ENCODE measurements at places on chromosomes 1 and 21. TPM values are rescaled to one million over a fixed set of nuclear protein-coding genes. Genes with fewer than 3 reads are reported as not detected.

DNA sequence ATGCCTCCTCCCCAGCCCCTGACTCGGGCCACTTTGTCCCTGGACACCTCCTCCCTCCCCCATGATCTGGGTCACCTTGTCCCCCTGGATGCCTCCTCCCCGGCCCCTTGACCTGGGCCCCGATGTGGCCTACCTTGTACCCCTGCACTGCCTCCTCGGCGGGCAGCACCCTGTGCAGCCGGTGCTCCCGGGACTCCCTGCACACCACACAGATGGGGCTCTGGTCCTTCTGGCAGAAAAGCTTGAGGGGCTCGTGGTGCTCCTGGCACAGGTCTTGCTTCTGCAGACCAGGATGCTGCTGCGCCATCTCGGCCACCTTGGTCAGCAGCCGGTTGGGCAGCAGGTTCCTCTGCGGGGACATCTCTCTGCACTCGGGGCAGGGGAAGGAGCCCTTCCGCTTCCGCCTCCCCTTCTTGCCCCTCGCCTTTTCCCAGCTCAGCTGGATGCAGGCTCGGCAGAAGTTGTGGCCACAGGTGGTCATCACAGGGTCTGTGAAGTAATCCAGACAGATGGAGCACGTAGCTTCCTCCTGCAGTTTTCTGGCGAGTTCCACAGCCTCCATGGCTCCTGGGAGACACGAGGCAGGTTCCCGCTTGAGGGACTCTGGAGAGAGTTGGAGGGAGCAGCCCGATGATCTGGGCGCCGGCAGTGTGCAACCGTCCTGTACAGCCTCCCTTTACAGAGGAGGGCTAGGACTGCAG, 2.0 kb downstream of the TRIM17 start:
- DNase-seq = no peak

GRCh38 chr1:184854496-184855140, 100.0 kb upstream of the EDEM3 start:
- DNase-seq = no peak

DNA sequence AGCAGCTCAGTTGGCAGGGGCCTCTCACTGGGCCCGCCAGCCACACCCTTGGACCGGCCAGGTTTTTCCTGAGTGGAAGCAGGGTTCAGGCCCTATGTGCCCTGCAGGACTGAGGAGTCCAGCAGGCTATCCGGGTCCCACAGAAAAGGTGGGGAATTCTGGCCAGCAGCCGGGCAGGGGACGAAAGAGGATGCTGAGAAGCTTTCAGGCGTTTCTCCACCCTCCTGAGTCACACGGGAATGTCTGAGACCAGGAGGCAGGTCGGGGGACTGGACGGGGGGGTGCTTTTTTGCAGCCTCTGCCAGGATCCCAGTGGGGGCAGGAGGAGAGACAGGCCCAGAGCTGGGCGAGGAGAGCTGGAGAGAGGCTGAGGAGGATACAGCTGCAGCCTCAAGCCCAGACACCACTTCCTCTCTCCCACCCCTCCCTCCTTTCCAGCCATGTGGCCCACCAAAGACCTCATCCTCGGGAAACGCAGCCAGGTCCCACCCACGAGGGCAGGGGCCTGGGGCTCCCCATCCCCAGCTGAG, 105.4 kb downstream of the SPSB1 start:
- peak; percentile 45 for DNase-seq

The PDZK1IP1 gene
- 245 TPM for total RNA-seq

- no peak for DNase-seq
Observed at GRCh38 chr1:30762152-30762929, 4.8 kb upstream of the LAPTM5 start.

DNA sequence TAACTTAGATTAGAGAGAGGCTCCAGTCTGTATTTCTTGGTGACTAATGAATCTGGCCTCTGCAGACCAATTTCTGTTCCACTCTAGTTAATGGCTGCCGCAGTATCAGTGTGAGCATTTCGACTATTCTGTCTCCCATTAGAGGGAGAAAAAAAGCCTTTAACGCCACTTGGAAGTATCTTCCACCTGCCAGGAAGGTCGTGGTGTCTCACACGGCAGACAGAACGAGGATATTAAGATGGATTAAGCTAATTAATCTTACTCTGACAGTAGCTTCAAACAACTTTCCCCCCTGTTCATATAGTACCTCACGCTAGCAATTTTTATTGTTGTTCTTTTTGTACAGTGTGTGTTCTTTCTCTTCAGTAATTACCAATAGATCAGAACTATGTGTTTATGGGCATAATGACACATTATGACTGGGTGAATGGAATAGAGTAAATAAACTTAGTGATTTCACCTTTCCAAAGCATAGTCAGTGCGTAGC, 153.8 kb downstream of the ADGRL2 start:
- DNase-seq = no peak

The SLC35A3 gene
- 28.2 TPM for total RNA-seq

DNA sequence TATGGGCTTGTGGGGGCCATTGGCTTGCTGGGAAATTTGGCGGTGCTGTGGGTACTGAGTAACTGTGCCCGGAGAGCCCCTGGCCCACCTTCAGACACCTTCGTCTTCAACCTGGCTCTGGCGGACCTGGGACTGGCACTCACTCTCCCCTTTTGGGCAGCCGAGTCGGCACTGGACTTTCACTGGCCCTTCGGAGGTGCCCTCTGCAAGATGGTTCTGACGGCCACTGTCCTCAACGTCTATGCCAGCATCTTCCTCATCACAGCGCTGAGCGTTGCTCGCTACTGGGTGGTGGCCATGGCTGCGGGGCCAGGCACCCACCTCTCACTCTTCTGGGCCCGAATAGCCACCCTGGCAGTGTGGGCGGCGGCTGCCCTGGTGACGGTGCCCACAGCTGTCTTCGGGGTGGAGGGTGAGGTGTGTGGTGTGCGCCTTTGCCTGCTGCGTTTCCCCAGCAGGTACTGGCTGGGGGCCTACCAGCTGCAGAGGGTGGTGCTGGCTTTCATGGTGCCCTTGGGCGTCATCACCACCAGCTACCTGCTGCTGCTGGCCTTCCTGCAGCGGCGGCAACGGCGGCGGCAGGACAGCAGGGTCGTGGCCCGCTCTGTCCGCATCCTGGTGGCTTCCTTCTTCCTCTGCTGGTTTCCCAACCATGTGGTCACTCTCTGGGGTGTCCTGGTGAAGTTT, 550 bp downstream of the RXFP4 start:
- DNase-seq = peak; percentile 79

DNA sequence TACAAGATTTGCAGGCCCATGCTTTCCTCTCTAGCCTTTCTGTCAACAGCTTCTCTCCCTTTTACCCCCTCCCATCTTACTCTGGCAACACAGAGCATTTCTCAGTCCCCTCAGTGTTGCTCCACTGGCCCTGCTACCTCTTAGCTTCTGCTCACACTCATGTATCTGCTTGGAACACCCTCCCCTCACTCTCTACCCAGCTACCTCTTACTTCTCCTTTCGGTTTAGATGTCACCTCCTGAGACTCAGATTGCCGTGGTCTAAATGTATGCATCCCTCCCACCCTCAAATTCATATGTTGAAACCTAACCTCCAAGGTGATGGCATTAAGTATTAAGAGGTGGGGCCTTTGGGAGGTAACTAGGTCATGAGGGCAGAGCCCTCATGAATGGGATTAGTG, 80.1 kb downstream of the FOXD2 start:
- no peak for DNase-seq

The OLIG2 gene
- total RNA-seq = not detected

GRCh38 chr1:234040446-234041317, 136.2 kb downstream of the SLC35F3 start:
- DNase-seq = no peak

DNA sequence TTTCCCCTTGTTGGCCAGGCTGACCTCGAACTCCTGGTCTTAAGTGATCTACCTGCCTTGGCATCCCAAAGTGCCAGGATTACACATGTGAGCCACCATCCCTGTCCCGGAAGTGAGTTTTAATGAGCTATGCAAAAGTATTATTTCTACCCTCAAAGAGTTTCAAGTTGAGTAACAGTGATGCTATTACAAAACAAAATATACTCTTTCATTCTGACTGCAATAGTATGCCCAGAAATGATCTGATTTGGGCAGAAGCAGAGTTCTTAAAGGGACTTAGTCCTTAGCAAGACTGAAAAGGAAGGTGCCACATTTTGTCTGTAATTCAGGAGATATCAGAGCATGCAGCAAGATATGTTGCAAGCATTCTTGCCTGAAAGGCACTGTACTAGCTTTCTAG, 375.4 kb downstream of the NUF2 start:
- no peak for DNase-seq

The EYA3 gene
- total RNA-seq = 32.0 TPM

DNA sequence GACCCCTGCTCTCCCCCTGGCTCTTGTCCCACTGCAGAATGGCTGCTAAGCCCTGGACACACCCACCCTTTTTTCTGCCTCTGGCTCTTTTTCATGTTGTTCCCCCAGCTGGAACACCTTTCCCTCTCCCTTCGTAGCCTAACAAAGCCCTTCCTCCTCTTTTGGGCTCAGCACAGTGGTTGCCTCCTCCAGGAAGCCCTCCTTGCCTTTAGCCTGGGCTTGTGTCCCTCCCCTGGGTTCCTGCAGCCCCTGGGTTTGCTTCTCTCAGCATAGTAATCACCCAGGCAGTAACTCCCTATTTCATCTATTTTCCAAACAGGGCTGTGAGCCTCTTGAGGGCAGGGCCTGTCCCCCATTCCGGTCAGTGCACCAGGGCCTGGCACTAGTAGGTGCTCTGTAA, 19.8 kb upstream of the ACTL8 start:
- DNase-seq = no peak

The PGLYRP3 gene
- total RNA-seq = not detected

GRCh38 chr1:201764579-201764978, 64.4 kb upstream of the IPO9 start:
- DNase-seq = no peak

The DHRS3 gene
- total RNA-seq = 44.8 TPM

DNA sequence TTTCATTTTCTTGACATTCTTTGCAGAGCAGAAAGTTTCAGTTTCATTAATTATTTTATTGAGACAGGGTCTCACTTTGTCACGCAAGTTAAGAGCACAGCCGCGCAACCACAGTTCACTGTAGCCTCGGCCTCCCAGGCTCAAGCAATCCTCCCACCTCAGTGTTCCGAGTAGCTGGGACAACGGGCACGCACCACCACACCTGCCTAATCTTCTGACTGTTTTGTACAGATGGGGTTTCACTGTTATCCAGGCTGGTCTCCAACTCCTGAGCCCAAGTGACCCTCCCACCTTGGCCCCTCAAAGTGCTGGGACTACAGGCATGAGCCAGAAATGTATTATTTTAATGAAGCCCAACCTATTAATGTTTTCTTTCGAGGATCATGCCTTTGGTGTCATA, 3.0 kb upstream of the SPATC1L start:
- peak; percentile 52 for DNase-seq

The TLCD4 gene
- 7.1 TPM for total RNA-seq

- DNase-seq = no peak
Observed at GRCh38 chr1:9361630-9362260, 69.1 kb downstream of the SPSB1 start.

DNA sequence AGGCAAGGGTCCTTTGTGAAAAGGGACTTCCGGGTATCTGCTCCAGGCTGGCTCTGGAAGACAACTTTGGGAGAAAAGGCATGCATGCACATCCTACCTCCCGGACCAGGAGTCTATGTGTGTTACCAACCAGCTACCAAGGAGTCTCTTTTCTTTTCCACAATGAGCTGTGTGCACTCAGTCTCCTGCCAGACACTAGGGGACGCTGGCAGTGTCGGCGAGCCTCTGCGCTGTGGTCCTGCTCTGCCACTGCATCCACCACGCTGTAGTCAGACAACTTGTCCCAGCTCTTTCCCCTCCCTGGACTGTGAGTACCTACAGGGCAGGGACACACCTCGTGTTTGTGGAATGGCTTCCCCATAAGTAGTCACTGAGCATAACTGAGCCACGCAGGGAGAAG, 5.1 kb upstream of the SSR2 start:
- DNase-seq = peak; percentile 52

GRCh38 chr1:155003766-155004351, 1.3 kb downstream of the ZBTB7B start:
- DNase-seq = peak; percentile 52

The RHBDL2 gene
- 2.1 TPM for total RNA-seq

The AIRE gene
- 0.25 TPM for total RNA-seq

DNA sequence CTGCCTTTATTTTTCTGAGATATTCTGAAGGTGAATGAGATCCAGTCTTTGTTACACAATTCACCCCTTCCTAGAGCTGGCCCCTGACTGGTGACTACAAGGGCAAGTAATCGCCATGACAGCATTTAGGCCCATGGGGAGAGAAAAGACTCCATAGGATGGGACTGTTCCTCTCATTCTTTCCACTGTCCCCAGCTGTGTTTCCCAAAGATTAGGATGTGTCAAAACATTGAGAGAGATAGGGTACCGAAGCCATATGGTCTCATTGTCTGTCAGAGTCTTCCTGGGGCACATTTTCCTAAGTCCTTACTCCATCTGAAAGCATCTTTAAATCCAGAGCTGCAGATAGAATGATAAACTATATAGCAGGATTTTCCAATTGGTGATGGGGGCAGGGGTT, 423.5 kb downstream of the OMA1 start:
- DNase-seq = no peak

DNA sequence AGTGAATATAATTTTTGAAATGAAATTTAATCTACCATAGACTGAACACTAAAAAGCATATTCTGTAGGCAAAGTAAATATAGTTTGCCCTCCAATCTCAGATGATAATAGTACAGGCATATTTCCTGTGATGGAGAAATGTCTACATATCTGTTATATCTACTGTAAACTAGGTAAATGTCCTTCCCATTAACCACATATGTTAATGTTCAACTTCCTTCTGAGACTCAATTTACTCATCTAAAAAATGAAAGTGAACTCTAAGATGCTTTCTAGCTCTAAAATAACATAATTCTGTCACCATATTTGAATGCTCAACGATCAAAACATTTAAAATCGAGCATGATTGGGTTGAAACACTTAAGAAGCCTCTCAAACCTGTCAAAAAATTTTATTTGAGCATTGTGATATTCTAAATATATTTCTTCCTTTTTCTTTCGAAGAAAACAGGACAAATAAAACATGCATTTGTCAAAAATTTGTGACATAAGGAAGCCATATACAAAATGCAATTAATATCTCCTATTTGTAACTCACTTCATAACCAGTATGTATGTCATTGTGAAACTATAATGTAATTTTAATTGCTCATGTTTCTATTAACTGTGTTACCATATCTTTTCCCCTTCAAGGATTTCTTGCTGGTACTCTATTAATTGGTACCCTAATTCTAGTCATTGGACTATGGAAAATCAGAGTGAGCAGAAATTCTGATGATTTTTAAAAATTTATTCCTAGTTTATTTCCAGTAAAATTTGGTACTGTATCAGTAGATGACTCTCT, 34.2 kb downstream of the CD55 start:
- no peak for DNase-seq

DNA sequence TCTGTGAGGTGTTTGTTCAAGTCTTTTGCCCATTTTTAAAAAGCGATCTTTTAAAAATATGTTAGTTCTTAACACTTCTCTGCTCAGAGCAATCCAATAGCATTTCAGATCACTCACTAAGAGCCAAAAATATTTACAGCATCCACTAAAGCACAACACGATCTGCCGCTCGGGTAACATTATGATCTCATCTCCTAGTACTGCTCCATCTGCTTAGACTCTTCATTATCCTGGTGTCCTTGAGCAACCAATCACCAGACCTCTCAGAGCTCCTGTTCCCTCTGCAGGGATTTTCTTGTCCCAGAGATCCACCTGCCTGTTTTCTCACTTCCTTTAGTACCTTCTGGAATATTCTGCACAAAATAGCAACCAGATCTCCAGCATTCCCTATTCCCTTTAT, 235.3 kb upstream of the ESRRG start:
- DNase-seq = no peak

Measured in kidney (tissue), 22 donors.